ENCODE measurements at places on chromosomes 2 and 18.

DNA sequence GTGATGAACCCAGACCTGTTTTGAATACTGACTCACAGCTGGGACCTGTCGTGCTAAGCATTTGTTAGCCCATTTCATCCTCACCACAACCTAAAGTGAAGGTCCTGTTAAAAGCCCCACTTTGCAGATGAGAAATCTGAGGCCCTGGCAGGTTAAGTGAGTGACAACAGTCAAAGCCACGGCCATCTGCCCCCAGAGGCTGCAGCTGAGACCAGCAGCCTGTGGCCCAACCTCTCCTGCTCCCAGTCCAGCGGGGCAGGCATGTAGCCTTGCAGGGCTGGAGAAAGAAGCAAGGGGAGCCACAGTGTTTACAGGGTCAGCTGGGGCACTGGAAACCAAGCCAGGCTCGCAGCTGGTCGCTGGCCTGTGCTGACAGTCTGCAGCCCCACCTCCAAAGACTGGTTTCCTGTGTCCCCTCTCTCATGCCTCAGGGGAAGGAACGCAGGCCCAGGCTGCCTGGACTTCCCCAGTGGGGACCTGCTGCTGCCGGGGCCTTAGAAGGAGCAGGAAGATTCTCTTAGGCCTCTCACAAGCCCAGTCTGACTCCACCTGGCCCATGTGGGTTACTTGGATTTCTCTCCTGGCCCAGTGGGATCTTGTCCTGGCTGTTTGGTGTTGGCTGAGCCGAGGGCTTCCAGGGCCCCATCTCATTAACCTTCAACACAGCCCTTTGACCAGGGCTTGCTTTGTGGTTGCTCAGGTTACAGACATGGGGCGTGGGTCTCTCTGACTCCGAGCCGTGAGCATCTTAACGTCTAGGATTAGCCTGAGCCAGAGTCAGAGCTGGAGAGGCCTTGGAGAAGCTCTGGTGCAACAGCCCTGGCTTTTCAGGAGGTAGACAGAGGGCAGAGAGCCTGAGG is 1.7 kb downstream of the INPP5D start:
- peak; percentile 78 for DNase-seq

DNA sequence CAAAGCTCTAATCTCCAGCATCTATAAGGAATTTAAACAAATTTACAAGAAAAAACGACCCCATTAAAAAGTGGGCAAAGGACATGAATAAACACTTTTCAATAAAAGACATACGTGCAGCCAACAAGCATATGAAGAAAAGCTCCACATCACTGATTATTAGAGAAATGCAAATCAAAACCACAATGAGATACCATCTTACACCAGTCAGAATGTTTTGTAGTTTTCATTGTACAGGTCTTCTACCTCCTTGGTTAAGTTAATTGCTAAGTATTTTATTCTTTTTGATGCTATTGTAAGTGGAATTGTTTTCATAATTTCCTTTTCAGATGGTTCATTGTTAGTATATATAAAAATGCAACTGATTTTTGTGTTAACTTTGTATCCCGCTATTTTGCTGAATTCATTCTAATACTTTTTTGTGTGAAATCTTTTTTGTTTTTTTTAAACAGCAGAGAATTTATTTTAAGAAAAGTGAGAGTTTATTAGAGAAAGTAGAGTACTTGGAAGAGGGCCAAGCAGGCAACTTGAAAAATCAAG is 40.7 kb downstream of the SLC39A10 start:
- DNase-seq = no peak

DNA sequence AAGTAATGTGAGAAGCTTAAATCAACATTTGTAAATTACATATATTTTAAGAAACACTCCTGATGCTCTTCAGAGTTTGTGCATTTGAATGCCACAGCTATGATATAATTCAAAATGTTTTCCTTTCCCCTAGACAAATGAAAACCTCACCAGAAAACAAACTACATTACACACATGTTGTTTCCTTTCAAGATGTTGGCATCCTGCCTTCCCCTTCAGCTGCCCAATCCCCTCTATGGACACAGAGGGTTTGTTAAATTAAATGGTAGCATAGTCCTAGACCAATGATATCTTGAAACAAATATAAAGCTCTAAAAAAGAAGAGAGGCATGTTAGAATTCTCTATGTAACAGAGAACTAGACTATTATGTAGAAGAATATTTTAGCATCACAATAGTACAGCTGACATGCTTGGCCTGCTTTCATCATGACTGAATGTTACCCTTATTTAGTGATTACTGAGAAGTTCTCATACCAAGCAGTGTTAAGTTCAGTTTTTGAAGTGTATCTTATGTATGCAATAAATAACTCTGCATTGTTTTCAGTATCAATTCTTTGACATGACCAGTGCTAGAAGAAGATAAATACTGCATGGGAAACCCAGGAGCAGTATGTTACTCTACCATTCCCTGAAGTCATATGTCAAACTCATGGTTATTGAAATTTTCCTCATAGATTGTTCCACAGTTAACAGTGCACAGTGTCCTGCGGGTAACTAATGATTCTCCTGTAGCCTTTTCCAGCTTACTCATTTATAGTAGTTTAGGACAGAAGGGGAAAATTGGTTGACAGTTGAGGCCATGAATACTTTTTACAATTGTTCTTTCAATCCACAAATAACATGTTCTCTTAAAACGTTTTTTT is 316.3 kb upstream of the KCNJ3 start:
- DNase-seq = no peak

GRCh38 chr2:163626639-163627109 is 109.1 kb downstream of the FIGN start:
- no peak for DNase-seq

GRCh38 chr18:8163286-8163959 is 445.8 kb upstream of the RAB12 start:
- no peak for DNase-seq

DNA sequence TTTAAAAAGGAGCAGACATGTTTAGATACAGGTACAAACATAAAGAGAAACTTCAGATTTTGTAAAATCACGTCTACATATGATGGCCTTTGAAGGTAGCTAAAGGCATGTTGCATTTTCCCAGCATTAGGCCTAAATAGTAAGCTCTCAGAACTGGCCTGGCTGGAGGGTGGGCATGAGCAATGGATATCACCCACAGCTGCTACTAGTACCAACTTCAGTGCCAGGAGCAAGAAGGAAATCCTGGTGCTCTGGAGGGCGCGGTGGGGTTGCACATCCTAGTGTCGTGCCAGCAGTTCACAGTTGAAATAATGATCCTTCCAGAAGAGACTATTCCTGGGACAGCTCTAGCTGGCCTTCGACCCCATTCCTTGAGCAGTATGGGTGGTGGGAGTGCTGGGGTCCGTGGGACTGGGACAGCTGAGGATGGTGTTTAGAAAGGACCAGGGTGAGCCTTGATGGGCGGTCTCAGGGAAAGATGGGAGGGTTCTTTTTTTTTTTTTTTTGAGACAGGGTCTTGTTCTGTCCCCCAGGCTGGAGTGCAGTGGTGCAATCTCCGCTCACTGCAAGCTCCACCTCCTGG is 4.9 kb downstream of the DES start:
- DNase-seq = no peak

- no peak for DNase-seq
Observed at GRCh38 chr2:102509749-102510148, 36.7 kb downstream of the SLC9A4 start.

DNA sequence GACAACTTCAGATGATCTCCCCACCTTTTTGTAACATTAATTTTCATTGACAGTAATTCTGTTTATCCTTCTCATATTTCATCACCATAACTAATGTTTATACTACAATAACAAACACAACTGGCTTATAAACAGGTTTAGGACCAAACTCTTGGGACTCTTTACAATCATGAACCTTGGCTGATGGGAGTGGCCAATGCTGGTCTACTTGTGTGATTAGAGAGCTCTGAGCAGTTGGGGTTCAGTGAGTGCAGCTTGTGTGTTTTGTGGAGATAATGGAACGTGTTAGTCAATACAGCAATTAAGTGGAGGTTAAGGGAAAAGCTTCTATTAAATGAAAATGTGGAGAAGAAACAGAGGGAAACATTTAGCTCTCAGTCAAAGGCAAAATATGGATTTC is 207.1 kb downstream of the SPAG16 start:
- no peak for DNase-seq

DNA sequence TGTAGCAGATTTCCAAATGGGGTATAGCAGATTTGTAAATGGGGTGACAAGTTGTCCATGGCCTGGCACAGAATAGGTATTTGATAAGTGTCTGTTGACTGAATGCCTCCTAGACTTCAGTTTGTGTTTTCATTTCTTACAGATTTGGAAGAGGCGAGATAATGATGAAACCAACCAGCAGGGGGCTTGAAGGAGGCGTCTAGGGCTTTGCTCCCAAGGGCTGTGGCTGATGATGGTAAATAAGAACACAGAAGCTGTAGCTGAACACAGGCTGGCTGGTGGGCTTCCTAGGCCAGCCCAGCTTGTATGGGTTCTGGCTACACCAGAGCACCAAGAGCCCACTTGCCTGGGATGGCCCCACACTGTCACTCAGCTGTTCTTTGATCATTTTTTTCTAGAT is 19.4 kb downstream of the SFTPB start:
- DNase-seq = no peak

DNA sequence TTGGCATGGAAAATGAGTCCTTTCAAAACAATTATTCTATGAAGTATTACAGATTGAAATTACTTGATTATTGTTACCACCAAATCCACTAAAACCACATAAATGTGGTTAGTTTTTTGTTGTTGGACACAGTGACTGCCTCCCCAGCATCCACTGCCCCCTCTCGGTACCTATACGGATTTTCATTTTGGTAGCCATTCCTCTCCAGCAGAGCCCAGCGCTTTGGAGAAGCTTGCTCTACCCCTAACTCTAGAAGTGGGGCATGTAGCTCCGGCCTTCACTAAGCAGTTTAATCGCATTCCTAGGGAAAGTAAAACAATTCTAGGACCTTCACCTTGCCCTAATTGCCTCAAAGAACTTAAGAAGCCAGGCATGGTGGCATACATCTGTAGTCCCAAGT is 24.2 kb downstream of the OLA1 start:
- no peak for DNase-seq

GRCh38 chr18:45365835-45366234 is 249.4 kb upstream of the SLC14A2 start:
- DNase-seq = no peak

DNA sequence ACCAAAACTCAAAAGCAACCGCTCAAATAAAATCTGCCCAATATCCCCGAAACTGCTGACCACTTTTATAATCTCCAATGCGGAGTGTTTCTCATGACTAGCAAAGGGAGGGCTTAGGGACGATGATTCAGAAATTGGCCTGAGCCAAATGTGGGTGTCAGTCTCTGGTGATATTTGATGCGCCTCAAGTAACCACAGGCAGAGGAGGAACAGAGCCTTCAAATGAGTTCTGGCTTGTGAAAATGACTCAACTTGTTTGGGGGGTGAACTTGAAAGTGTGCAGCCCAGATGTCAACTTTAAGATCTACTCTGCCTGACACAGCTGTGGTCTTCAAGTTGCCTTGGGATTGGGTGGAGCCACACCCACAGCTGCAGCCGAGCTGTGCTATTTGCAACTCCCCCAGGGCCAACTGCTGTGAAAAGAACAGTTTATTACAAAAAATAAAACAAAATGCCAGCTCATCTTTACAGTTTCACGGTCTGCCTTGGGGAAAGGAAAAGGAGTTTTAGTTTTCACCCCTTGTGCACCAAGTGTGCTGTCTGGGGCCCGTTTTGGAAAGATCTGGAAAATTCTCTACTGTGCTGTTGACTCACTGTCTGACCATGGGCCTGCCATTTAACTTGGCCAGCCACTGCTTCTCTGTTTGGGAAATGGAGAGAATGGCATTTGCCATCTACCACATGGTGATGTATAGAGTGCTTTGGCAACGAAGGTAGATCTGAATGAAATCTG is 222.1 kb downstream of the MTX2 start:
- peak; percentile 41 for DNase-seq

GRCh38 chr2:28209261-28209691 is 183.4 kb upstream of the FOSL2 start:
- DNase-seq = no peak

DNA sequence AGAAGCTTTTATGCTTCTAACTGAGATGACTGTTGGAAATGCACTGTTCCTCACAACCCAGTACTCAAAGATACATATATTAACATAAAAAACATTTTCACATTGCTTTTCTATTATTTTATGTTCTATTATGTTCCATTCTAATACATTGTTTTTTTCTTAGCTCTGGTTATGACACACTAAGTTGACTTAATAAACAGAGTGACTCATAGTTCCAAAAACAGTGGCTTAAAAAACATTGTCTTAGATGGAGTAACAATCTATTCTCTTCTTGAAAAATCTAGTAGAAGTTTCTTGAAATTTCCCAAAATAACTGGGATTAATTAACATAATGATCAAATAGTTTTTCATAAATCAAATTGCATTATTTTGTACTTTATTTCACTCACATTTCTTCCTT is 328.2 kb upstream of the LRATD1 start:
- DNase-seq = no peak

- no peak for DNase-seq
Observed at GRCh38 chr18:7677001-7677400, 109.9 kb downstream of the PTPRM start.

- peak; percentile 26 for DNase-seq
Observed at GRCh38 chr2:64273524-64274398, 129.5 kb upstream of the PELI1 start.

GRCh38 chr2:167424803-167425755 is 536.8 kb downstream of the XIRP2 start:
- DNase-seq = no peak

GRCh38 chr18:74633652-74634352 is 36.1 kb downstream of the ZNF407 start:
- no peak for DNase-seq

- DNase-seq = no peak
Observed at GRCh38 chr2:174666312-174666711, 68.7 kb upstream of the WIPF1 start.

- no peak for DNase-seq
Observed at GRCh38 chr2:6885551-6885950, 8.0 kb downstream of the RSAD2 start.

- no peak for DNase-seq
Observed at GRCh38 chr2:241913703-241914102, 44.2 kb downstream of the RTP5 start.

- DNase-seq = no peak
Observed at GRCh38 chr2:121420486-121420885, 110.2 kb upstream of the RNU4ATAC start.

DNA sequence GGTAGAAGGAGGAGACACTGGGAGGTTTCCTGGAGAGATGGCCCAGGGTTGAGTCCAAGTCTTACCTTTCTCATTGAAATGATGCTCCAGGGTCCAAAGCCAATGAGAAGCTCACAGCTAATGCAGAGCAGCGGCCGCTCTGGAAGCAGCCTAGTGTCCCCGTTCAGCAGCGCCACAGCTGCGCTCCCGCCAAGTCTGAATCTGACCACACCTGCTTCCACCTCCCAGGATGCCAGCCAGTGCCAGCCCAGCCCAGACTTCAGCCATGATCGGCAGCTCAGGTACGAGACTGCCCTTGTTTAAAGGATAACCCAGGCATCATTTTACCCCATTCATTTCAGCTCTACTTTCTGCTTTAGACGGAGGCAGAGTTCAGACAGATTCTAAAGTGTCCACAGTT is 11.9 kb upstream of the RPL31 start:
- no peak for DNase-seq

DNA sequence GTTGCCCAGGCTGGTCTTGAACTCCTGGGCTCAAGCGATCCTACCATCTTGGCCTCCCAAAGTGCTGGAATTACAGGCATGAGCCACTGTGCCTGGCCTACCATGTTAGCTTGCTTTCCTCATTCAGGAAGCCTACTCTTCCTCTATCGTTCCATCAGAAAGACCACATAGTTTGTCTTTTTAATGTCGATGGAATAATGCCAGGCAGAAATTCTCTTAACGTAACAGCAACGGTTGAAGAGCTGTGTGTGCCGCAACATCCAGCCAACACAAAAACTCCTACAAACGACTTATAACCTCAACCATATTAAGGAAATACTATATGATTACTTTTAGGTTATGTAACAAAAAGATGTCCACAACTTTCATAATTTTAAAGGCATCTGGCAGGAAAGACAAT is 10.5 kb downstream of the ITGB1BP1 start:
- no peak for DNase-seq

Measured in CD4-positive, alpha-beta T cell treated with Interleukin-4 for 4 hours (primary cell).